ENCODE measurements at places on chromosomes 6 and 20.

- DNase-seq = no peak
These were observed 35.7 kb downstream of the MGME1 start for GRCh38 chr20:18004384-18005031.

DNA sequence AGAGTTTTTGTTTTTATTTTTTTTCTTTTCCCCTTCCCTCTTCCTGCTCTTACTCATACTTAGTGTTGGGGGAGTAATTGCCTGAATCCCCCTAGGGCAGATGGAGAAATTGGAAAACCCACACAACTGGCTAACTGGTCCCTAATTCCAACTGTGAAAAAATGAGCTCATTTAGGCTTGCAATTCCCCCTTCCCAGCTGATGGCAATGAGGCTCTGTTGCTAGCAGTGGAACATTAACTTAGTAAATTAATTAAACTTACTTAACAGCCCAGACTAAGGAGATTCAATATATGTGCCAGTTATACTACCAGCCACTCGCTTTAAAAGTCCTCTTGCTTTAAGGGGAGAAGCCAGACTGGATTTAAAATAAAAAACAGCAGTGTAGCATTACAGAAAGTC lies 76.6 kb downstream of the PKHD1 start:
- no peak for DNase-seq

GRCh38 chr6:28522594-28523240 lies 3.0 kb upstream of the GPX5 start:
- no peak for DNase-seq

DNA sequence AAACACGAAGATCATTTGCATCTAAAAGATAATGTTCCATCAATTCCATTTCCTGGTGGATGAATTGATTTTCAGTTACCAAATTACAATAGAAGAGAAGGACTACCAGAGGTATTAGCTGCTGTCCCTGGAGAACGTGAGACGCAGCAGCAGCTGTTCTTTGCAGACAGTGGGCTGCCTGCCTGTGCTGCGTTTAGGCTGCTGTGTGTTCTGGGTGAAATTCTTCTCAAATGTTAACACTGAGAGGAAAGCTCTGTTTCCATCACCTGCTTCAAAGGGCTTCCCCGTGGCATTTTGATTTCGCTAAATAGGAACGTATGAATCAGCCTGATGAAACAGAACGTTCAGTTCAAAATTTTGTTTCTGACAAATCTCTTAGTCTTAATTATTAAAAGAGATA lies 362.2 kb downstream of the C6orf118 start:
- DNase-seq = no peak

- no peak for DNase-seq
These were observed 83.2 kb downstream of the DLL1 start for GRCh38 chr6:170207586-170208181.

DNA sequence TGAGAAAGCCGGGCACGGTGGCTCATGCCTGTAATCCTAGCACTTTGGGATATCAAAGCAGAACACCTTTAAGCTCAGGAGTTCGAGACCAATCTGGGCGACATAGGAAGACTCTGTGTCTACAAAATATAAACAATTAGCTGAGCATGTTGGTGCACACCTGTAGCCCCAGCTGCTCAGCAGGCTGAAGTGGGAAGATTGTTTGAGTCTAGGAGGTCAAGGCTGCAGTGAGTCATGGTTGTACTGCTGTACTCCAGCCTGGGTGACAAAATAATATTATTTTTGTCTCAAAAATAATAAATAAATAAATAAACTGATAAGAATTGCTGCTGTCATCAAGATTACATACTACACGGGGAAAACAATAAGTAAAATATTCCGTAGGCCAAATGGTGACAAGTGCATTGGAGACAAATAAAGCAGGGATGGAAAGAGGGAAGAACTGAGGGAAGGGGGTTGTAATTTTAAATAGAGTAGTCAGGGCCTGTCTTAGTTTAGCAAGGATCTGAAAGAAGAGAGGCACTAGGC lies 14.0 kb upstream of the TOP1 start:
- DNase-seq = no peak

GRCh38 chr6:29531668-29532067 lies 27.9 kb downstream of the UBD start:
- no peak for DNase-seq

GRCh38 chr6:5152460-5152859 lies 67.3 kb downstream of the PPP1R3G start:
- no peak for DNase-seq

DNA sequence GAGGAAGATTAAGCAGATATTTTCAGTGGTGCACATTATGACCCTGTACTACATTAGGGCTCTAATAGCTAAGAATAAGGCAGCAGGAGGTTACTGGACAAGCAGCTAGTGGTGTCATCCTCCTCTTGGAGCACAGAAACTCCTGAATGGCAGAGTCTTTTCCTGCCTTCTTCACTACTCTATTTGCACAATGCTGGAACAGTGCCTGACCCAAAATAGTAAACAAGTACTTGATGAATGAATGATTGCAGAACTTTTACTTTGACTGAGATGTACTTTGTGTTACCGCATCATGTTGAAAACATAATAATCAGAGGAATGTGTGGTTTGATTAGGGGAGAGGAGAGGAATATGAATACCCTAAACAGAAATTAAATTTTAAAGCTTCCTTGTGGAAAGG lies 30.0 kb upstream of the UST start:
- DNase-seq = no peak

DNA sequence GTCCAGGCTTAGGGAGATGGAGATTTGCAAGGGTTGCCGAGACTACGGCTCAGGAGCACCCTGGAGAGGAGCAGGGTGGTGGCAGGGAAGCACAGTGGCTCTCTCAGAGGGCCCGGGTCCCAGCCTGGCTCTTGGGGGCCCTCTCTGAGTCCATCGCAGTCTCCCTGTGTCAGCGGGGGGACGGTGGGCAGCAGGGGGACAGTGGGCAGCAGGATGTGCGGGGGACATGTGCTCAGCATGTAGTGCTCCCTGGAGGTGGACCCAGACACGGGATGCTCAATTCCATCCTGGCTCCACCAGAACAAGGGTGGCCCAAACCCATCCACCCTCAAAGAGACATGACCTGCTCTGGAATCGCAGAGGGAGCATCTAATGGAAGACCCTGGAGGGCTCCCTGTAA lies 43.0 kb upstream of the ZBP1 start:
- DNase-seq = no peak

- no peak for DNase-seq
These were observed 36.4 kb downstream of the CSNK2A1 start for GRCh38 chr20:507006-507758.

GRCh38 chr20:53493311-53493857 lies 100.3 kb downstream of the ZNF217 start:
- DNase-seq = no peak

DNA sequence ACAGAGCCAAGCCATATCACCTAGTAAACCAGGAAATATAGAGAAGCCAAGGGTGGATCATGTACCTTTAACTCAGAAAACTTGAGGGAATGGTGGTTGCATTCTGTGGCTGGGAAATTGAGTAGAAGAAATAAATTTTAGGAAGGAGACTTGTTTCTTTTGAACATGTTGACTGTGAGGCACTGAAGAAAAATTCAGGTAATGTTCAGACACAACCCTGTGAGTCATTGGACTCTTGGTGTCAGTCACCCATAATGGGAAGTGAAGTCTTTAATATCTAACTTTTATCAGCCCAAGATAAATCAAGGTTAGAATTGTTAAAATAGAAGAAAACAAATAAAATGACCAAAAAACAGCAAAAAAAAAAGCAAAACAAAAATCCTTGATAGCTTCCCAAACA lies 98.8 kb upstream of the GRIK2 start:
- DNase-seq = no peak

- no peak for DNase-seq
These were observed 47.3 kb upstream of the E2F3 start for GRCh38 chr6:20354366-20354765.

- DNase-seq = no peak
These were observed 61.4 kb upstream of the KIF25 start for GRCh38 chr6:167936051-167936450.

GRCh38 chr6:161276605-161277155 lies 2.8 kb upstream of the AGPAT4 start:
- no peak for DNase-seq

DNA sequence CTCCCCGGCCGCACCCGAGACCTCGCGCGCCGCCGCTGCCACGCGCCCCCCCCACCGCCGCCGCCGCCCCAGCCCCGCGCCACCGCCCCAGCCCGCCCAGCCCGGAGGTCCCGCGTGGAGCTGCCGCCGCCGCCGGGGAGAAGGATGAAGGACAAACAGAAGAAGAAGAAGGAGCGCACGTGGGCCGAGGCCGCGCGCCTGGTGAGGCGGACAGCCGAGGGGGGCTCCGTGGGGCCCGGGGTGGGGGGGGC lies 426 bp downstream of the ASXL1 start:
- DNase-seq = no peak
